PC-3 (cell line): ENCODE measurements at places on chromosomes 7 and 10. TPM values are rescaled to one million over a fixed set of nuclear protein-coding genes. Genes with fewer than 3 reads are reported as not detected.

Gene TLL2
- 0.18 TPM in 1 of 2 replicates, not detected in the other for total RNA-seq

Gene GIMAP5
- not detected in 2 replicates for total RNA-seq

Gene MAT1A
- total RNA-seq, result not detected in 2 replicates

Gene FAM24A
- total RNA-seq, result not detected in 2 replicates

Gene DNAJC12
- 14.2 and 15.5 TPM in 2 replicates for total RNA-seq

Gene RELN
- total RNA-seq, result 8.0 and 15.8 TPM in 2 replicates

Gene TRIM73
- total RNA-seq, result 5.2 and 6.4 TPM in 2 replicates

Gene OPN1SW
- not detected in 2 replicates for total RNA-seq

Gene BBIP1
- 12.0 and 19.6 TPM in 2 replicates for total RNA-seq

Gene ASAH2
- total RNA-seq, result 0.75 and 14.0 TPM in 2 replicates

Gene WEE2
- not detected in 2 replicates for total RNA-seq

Gene BCAP29
- total RNA-seq, result 32.0 and 65.9 TPM in 2 replicates

Gene CHST15
- total RNA-seq, result 16.4 and 17.1 TPM in 2 replicates

Gene COL13A1
- total RNA-seq, result 201 and 299 TPM in 2 replicates
